ENCODE measurements at places on chromosomes 1 and 21. TPM values are rescaled to one million over a fixed set of nuclear protein-coding genes. Genes with fewer than 3 reads are reported as not detected.

- H3K36me3 ChIP-seq, result peaks cover 28% of the 10 kb centered on the region
- H3K27ac ChIP-seq, result peak overlapping the region; percentile 67
- H3K27me3 ChIP-seq, result no peaks in the 10 kb centered on the region
- peaks cover 39% of the 10 kb centered on the region for H3K4me1 ChIP-seq
- DNase-seq, result no peak
- H3K4me3 ChIP-seq, result peak overlapping the region; percentile 100
Measured at GRCh38 chr1:46300673-46301405, 2.6 kb downstream of the LRRC41 start.

DNA sequence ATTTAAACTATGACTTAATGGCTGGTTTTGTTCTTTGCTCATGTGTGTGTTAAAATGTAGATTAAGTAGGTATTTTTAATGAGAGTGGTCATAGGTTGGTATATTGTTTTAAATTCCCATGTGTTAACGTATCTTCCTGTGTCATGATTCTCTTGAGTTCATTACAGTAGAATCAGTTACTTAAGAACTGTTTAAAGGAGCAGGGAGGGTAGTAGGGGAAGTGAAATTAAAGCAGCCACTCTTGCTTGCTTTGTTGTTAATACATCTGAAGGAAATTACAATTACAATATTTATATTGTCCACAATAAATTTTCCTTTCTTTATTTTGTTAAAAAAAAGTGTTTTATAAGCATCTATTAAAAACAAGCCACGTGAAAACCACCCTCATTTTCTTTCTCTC is 119.2 kb upstream of the KIAA1614 start:
- H3K4me1 ChIP-seq, result peaks cover 5% of the 10 kb centered on the region
- no peak overlapping the region for H3K4me3 ChIP-seq
- H3K27me3 ChIP-seq, result no peaks in the 10 kb centered on the region
- H3K27ac ChIP-seq, result no peak overlapping the region

- H3K27ac ChIP-seq, result 0 out of 2 replicates have a peak overlapping the region, but pooled peaks have one; percentile 53
- H3K27me3 ChIP-seq, result peaks cover 18% of the 10 kb centered on the region
- no peak for DNase-seq
- peaks cover 24% of the 10 kb centered on the region for H3K4me1 ChIP-seq
Measured at GRCh38 chr1:155278689-155279160, 1.5 kb downstream of the HCN3 start.

- no peak for DNase-seq
- peaks cover 41% of the 10 kb centered on the region for H3K36me3 ChIP-seq
- H3K27me3 ChIP-seq, result no peaks in the 10 kb centered on the region
- H3K4me1 ChIP-seq, result peaks cover 31% of the 10 kb centered on the region
Measured at GRCh38 chr1:151984313-151984956, 9.2 kb downstream of the S100A10 start.

DNA sequence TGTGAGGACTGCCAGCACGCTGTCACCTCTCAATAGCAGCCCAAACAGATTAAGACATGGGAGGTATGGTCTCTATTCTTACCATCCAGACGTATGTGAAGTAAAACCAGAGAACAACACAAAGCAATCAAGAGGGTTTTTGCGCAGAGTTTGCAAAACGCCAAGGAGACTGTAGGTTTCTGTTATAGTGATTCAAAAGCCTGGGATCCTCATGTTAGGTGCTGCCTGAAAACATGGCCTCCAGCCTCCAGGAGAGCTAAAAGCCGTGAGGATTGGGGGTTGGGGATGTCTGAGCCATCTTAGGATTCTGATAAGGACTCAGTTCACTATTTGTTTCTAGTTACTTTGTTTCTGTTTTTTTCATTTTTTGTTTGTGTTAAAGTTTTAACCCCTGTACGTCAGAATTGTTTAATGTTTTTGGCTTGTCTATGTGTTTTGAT is 4.2 kb upstream of the CCT8 start:
- H3K36me3 ChIP-seq, result peaks cover 8% of the 10 kb centered on the region
- H3K27me3 ChIP-seq, result peaks cover 6% of the 10 kb centered on the region
- no peak for DNase-seq
- H3K27ac ChIP-seq, result no peak overlapping the region
- peaks cover 6% of the 10 kb centered on the region for H3K4me1 ChIP-seq

FTCD gene
- 9.6 TPM for total RNA-seq

DNA sequence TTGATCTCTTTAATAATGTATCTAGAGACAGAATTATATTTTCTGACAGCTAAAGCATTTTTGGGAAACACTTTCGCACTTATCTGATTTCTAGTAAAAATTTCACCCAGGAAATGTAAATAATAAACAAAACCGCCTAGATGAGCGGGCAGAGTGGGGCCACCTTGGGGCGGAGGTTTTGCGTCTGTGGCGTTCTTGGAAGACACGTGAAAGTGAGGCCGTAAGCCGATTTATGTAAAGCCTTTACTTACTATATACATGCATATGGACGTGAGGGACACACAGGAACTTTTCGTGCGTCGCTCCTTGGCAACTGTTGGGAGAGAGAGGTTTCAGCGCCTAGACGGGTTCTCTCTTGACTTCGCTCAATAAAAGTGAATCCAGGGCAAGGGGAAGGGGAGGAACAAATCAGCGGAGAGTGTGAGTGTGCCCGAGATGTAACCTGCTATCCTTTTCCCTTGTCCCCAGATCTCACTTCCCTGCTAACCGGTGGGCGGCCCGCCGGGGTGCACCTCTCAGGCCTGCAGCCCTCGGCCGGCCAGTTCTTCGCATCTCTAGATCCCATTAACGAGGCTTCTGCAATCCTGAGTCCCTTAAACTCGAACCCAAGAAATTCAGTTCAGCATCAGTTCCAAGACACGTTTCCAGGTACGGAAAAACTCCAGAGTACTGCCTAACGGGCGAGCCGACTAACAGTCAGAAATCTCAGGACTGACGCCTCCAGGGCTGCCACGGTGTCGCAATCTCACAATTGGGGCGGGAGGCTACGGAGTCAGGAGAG is 1.7 kb downstream of the HLX start:
- H3K27me3 ChIP-seq, result peaks cover 100% of the 10 kb centered on the region
- no peak overlapping the region for H3K27ac ChIP-seq
- H3K36me3 ChIP-seq, result no peaks in the 10 kb centered on the region
- H3K4me3 ChIP-seq, result peak overlapping the region; percentile 57
- DNase-seq, result no peak
- H3K4me1 ChIP-seq, result peaks cover 72% of the 10 kb centered on the region

- no peaks in the 10 kb centered on the region for H3K36me3 ChIP-seq
- peak overlapping the region; percentile 98 for H3K27ac ChIP-seq
- DNase-seq, result no peak
- peak overlapping the region; percentile 36 for H3K4me3 ChIP-seq
- H3K4me1 ChIP-seq, result peaks cover 78% of the 10 kb centered on the region
Measured at GRCh38 chr1:185075476-185075875, 30.1 kb downstream of the RNF2 start.

KRTAP12-2 gene
- 0.25 TPM for total RNA-seq

DNA sequence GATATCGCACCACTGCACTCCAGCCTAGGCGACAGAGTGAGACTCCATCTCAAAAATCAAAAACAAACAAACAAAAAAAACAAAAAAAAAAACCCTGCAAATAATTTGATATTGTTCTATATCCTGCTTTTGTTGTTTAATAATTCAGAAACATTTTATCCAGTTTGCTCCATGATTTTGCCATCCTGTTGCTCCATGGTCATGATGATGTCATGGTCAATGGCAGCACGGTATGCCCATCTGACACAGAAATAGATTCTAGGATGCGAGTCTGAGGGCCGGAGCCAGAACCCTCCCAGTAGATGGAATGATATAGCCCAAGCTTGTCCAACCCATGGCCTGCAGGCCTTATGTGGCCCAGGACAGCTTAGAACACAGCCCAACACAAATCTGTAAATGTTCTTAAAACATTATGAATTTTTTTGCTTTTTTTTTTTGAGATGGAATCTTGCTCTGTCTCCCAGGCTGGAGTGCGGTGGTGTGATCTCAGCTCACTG is 39.8 kb downstream of the EDARADD start:
- H3K4me3 ChIP-seq, result no peak overlapping the region
- peaks cover 10% of the 10 kb centered on the region for H3K36me3 ChIP-seq
- H3K27me3 ChIP-seq, result no peaks in the 10 kb centered on the region
- H3K27ac ChIP-seq, result no peak overlapping the region
- DNase-seq, result no peak

GRCh38 chr1:33899746-33900145 is 35.9 kb downstream of the HMGB4 start:
- no peaks in the 10 kb centered on the region for H3K27me3 ChIP-seq
- no peak overlapping the region for H3K27ac ChIP-seq
- DNase-seq, result no peak
- no peak overlapping the region for H3K4me3 ChIP-seq
- no peaks in the 10 kb centered on the region for H3K36me3 ChIP-seq

DNA sequence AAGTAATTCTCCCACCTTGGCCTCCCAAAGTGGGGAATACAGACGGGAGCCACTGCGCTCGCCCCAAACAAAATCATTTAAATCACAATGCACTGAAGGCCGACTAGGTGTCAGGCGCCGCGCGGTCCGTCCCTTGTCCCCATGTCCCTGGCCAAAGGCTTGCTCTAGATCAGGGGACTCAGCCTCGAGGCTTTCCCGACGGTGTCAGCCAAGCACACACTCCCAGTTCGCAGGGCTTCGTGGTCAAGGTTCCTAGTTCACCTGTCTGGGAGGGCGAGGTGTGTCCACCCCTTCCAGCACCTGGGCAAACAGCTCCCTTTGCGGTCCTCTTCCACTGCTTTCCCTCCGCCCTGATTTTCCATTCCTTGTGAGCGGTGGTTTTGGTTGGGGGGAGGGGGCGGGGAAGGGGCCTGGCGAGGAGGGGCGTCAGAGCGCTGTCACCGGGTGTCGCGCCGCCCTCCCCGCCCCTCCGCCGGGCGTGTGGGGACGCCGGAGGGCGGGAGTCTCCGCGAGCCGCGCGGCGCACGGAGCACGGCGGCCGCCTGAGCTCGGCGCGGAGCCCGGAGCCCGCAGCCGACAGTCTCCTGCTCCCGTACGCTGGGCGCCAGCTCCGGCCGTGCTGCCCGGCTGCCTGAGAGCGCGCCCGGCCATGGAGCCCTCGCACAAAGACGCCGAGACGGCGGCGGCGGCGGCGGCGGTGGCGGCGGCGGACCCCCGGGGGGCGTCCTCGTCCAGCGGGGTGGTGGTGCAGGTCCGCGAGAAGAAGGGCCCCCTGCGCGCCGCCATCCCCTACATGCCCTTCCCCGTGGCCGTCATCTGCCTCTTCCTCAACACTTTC is at the start of gene STUM:
Gene STUM, plus strand, starts transcription at position 509 of the 838 bp plus-strand sequence. Its CDS starts 141 bp downstream, at position 650.
- no peaks in the 10 kb centered on the region for H3K36me3 ChIP-seq
- H3K27me3 ChIP-seq, result peaks cover 73% of the 10 kb centered on the region
- H3K27ac ChIP-seq, result no peak within 1 kb of the TSS
- DNase-seq, result peak; percentile 42

DNA sequence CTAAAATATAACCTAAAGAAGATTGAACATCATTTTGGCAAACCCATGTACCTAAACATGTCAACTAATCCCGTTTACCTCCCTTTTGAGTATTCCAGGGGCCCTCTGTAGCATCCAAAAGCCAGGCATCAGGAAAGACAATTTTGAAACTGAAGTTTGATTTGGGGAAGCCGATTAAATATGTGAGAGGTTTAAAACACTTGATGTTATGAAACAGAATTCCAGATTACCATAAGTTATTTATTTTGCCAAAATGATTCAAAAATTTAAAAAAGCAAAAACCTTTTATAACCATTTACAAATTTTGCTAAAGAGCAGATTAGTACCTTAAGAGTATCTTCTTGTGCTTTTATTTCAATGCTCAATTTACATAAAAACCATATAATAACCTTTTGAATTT is 23.3 kb downstream of the ZNF648 start:
- no peak overlapping the region for H3K27ac ChIP-seq
- no peak overlapping the region for H3K4me3 ChIP-seq
- DNase-seq, result no peak
- peaks cover 4% of the 10 kb centered on the region for H3K4me1 ChIP-seq

DNA sequence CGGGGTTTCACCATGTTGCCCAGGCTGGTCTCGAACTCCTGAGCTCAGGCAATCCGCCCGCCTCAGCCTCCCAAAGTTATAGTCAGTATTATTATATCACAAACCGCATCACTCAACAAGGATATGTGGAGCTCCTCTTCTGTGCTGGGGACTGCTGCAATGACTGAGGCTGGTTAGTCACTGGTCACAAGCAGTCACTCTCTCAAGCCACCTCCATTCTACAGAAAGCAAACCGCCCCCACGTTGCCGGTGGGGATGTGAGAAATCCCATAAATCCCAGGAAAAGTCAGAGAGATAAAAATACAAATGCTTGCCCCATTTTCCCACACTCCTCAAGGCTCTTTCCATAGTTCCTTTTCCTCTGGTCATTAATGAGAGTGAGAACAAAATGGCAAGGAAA is 155.7 kb downstream of the ADSS2 start:
- H3K4me1 ChIP-seq, result peaks cover 7% of the 10 kb centered on the region
- no peak overlapping the region for H3K4me3 ChIP-seq
- H3K27me3 ChIP-seq, result no peaks in the 10 kb centered on the region

CASQ1 gene
- total RNA-seq, result 0.48 TPM

- H3K36me3 ChIP-seq, result no peaks in the 10 kb centered on the region
- H3K27me3 ChIP-seq, result peaks cover 63% of the 10 kb centered on the region
- H3K27ac ChIP-seq, result no peak overlapping the region
Measured at GRCh38 chr1:230797376-230797920, 50.3 kb downstream of the CAPN9 start.

PDC gene
- total RNA-seq, result not detected

- no peaks in the 10 kb centered on the region for H3K27me3 ChIP-seq
- DNase-seq, result no peak
- no peaks in the 10 kb centered on the region for H3K4me1 ChIP-seq
- no peak overlapping the region for H3K4me3 ChIP-seq
- no peaks in the 10 kb centered on the region for H3K36me3 ChIP-seq
- H3K27ac ChIP-seq, result no peak overlapping the region
Measured at GRCh38 chr1:219299420-219299819, 125.7 kb downstream of the LYPLAL1 start.

DNA sequence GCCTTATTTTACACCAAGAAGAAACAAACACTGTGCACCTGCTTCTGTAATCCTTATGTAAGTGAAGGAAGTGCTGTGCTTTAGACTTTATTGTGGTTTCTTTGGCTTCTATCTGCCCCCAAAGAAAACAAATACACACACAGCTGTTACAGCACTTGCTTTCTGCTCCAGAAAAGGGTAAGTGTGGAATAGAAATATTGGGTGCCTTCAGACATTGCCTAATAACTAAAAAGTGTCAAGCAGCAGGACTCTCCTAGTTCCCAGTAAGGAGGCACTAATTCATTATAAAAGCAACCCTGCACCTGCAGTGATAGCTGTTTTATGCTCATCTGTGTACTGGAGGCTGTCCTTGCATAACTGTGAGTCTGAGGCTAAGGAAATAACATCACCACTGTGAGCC is 23.4 kb upstream of the PRRX1 start:
- H3K36me3 ChIP-seq, result 0 out of 2 replicates have a peak, but pooled peaks cover 2% of the 10 kb centered on the region
- no peak overlapping the region for H3K27ac ChIP-seq
- H3K27me3 ChIP-seq, result no peaks in the 10 kb centered on the region
- H3K4me3 ChIP-seq, result no peak overlapping the region
- H3K4me1 ChIP-seq, result peaks cover 5% of the 10 kb centered on the region
- no peak for DNase-seq

- no peak overlapping the region for H3K27ac ChIP-seq
- peaks cover 3% of the 10 kb centered on the region for H3K27me3 ChIP-seq
- peak overlapping the region; percentile 87 for H3K4me3 ChIP-seq
Measured at GRCh38 chr1:116418091-116418830, 45.2 kb downstream of the ATP1A1 start.
